ENCODE measurements at places on chromosomes 3 and 15.

- DNase-seq = no peak
Observed at GRCh38 chr15:67072442-67072841, 7.0 kb downstream of the SMAD3 start.

- DNase-seq = no peak
Observed at GRCh38 chr3:64957408-64958198, 269.8 kb upstream of the ADAMTS9 start.

GRCh38 chr3:195180490-195181112 lies 90.4 kb downstream of the XXYLT1 start:
- no peak for DNase-seq

DNA sequence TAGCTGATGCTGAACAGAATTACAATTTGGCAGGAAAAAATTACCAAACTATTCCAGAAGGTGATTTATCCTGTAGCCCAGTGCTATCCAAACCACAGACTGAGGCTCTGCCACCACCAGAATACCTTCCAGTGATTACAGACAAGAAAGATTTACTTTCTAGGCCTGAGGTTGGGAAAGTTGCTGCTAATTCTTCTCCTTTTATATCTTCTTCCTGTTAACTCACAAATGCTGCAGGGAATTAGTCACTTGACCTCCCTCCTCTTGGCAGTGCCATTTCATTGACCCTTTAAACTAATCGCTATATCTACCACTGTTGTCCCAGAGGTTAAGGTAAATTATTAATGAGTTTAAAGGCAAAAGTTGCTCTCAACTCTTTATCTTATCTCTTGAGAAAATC lies 118.4 kb downstream of the CTNNB1 start:
- no peak for DNase-seq

- DNase-seq = no peak
Observed at GRCh38 chr3:64049136-64049535, 25.8 kb upstream of the PSMD6 start.

DNA sequence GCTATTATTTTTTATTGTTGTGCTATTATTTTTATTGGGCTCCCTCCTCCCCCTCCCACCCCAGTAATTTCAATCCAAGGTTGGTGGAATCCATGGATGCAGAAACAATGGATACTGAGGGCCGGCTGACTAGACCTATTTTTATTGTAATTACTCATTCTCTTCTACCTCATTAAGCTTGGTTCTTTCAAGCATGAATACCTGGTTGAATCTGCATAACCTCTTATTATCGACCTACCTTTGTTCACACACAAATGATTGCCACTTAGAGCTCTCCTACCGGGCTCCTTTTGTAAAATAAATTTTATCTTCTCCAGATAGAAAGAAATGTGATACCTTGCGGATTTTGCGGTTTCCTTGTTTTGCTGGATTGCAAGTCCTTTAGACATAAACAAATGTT lies 31.6 kb downstream of the BTD start:
- no peak for DNase-seq

GRCh38 chr3:130686833-130687232 lies 59.8 kb downstream of the PIK3R4 start:
- DNase-seq = no peak

DNA sequence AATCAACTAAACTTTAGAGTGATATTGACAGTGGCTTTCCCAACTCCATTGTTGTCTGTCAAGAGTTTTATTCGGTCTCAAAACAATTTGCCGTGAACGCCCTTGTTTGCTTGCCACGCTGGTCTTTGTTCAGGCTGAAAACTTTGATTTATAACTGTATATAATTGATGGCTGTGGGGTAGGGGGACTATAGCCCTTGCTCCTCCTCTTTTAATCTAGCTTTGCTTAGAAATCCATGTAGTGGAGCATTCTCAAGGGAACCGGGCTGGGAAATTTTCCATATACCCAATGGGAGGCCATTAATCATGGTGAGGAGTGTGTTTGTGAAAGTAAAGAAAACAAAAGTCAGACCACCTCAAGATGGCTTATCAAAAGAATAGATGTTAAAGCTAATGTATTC lies 339.8 kb upstream of the RARB start:
- DNase-seq = no peak

- no peak for DNase-seq
Observed at GRCh38 chr3:190258634-190259033, 63.6 kb downstream of the CLDN1 start.

GRCh38 chr15:99090011-99090699 lies 14.7 kb upstream of the SYNM start:
- DNase-seq = no peak

DNA sequence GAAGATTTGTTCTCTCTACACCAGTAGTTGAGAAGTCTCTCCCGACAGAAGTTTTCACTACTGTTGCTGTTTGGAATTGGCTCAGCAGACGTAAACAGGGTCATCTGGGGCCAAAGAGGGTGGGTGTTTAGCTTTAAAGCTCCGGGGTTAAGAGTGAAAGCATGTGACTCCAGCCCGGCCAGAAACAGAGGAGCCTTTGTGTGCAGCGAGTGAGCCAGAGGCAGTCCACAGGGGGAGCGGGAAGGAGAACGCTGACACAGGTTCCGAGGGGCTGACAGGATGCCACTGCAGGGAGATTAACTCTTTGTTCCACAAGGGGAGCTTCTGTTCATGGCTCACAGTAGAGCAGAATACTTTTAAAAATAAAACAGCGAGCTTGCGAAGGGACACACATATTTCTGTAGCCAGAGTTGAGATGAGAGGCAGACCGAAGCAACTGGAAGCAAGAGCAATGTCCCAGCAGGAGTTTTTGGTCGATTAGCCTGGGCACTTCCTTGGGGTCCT lies 26.9 kb downstream of the BMF start:
- no peak for DNase-seq

DNA sequence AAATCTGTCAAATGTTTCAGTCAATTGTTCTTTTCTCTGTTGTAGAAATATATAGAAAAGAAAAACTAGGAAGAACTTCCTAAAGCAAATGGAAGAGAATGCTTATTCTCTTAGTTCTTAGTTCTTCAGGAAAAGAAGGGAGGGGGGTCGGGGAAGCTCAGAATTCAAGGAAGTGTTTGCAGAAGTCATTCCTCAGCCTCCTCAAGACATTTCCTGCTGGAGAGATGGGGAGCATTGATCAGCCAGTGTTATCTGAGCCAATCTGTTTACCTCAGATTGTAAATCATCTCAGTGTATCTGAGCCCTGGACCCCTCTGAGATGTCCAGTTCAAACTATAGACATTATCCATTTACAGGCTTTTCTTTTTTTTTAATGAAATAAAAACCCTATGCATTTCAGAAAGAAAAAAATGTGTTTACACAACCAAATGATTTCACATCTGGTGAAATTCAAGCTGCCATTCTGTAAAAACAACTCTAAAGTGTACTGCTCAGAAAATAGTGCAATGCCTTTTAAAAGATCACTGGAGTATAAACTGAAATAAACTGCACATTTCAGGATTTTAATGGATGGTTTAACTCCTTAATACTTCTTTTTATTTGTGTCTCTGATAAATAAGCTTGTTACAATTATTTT lies 460.7 kb downstream of the ROBO1 start:
- no peak for DNase-seq

DNA sequence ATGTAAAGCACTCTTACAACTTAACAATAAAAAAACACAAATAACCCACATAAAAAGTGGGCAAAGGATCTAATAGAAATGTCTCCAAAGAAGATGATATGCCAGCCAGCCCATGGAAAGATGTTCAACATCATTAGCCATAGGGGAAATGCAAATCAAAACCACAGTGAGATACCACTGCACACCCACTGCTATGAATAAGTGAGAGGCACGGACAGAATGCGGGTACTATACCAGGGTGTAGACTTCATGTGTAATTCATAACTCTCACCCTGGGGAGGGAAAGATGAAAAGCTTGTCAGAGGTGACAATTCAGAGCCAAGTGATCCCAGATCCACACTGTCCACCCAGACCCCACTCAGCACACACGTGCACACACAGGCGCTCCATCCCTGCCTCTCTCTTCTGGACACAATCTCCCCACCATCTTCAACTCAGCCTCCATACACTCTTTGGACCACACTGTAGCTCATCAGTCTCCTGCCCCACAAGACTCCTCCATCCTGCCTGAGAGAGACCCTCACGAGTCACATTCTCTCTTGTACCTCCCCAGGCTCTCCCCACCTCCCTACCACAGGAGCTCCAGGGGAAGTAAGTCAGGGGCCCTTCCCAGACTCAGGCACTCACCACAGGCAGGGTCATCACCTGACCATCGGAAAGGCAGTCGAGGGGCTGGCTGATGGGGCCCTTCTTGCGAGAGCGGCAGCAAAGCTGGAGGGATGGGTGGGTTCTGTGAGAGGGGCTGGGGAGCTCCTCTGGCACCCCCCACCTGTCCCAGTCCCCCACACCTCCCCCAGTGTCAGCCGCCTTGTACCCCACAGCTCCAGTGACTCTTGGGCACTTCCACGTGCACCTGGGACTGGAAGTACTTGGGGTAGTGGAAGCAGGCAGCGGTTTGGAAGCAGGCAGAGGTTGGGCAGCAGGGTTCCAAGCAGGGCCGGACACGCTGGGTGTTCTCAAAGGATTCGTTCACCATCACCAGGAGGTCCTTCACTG lies 21.3 kb downstream of the PLA2G4E start:
- no peak for DNase-seq

DNA sequence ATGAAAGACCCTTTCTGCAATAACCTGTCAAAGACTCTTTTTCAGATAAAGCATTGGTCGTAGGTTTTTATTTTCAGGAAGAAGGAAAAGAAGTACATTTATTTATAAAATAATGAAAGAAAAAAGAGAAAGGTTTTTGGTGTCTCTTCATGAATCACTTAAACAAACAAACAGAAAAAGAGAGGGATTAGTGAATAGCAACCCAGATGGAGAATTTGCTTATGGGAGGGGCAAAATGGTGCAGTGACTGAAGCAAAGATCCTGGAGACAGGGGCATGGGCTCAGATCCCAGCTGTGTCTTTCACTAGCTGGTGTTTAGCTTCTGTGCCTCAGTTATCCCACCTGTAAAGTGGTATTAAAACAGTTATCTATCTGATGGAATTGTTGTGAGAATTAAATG lies 78.6 kb upstream of the PFN2 start:
- no peak for DNase-seq

- no peak for DNase-seq
Observed at GRCh38 chr3:196563721-196564225, 4.6 kb downstream of the WDR53 start.

DNA sequence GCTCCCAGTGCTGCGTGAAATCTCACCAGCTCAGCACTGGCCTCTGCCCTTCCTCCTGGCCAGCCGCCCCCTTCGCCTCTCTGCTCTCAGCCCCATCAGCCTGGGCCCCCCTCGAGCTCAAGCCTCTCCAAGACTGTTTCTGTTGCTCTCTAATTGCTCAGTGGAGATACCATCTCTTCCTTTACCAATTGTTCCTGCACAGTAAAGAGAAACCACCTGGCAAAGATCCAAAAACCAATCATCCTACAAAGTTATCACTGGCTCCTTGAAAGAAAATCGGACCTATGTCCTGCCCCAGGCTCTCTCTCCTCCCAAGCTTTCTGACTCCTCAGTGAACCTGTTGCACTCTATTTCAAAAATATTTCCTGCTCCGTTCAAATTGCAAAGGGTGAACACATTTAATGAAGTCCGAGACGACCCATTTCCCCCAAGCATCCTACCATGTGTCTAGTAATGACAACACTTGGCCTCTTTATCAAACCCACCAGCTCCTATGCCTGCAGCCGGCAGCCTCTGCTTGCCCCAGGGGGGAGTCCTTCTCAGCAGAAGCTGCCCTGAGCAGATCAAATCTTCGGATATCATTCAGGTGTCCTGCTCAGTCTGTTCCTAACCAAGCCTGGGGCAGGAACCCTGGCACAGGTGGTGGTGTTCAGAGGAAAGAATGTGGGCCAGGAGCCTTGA lies 53.7 kb upstream of the FAM174B start:
- no peak for DNase-seq

- DNase-seq = no peak
Observed at GRCh38 chr15:66483131-66483566, 14.4 kb downstream of the SNAPC5 start.

DNA sequence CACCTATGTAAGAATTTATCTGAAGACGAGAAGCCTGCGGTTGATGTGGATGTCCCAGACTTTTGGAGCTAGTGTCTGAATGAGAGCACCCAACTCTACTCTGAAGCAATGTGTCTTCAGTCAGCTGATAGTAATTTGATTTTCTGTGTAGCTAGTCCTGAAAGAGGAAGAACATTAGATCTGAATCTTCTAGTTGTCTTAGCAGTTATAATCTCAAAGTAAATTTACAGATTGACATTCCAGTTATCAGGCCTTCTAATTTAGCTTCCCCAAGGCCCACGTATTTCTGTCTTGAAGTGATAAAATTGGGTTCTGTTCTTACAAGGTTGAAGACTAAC lies 1.5 kb downstream of the TCAIM start:
- no peak for DNase-seq

- no peak for DNase-seq
Observed at GRCh38 chr15:64024172-64025050, 21.9 kb downstream of the DAPK2 start.

All from D721Med (cell line).